ENCODE measurements at places on chromosomes 12 and 14.

DNA sequence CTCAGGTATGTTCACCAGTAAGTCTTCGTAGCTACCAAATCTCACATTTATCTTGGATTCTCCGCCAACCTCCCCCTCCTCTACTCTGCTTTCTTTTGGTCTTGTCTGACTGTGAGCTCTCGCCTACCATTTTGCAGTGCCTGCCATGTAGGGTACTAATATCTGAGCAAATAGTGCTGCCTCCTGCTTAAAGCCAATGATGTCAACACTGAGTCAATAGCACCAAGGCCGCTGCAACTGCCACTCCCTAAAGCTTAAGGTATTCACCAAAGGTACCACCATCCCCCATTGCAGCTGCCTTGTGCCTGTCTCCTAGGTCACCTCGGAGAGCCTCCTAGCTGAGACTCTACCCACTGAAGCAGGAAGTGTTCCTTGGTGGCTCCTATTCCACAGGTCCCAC is 114.8 kb upstream of the FUT8 start:
- no peak for DNase-seq

DNA sequence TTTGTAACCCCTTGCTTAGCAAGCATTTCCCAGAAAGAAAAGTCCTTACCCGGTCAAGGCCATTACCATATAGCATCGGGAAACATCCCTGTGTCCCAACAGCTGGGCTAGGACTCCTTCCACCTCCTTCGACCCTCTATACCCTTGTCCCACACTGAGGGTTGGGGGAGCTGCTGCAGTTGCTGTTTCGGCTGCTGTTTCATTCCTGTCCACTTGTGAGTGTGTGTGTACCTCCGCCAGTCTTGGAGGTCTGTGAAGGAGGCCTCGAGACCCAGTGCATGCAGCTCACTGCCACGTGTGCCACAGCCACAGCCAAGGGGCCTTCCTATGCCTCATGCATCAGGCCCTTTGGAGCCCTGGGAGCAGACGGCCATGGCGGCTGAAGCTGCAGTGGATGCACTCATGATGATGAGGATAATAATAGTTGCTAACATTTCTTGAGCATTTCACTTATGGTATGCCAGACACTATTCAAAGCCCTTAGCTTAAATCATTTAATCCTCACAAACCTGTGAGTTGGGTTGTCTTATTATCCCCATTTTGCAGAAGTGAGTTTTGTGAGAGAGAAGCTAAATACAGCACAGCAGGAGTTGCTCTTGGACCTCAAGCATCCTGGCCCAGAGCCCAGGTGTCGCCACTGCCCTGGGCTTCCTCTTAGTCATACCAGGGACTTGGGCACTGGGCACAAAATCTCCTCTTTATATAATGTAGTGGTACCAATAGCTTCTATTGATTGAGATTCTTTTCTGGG is 156.5 kb downstream of the PRKCH start:
- no peak for DNase-seq

DNA sequence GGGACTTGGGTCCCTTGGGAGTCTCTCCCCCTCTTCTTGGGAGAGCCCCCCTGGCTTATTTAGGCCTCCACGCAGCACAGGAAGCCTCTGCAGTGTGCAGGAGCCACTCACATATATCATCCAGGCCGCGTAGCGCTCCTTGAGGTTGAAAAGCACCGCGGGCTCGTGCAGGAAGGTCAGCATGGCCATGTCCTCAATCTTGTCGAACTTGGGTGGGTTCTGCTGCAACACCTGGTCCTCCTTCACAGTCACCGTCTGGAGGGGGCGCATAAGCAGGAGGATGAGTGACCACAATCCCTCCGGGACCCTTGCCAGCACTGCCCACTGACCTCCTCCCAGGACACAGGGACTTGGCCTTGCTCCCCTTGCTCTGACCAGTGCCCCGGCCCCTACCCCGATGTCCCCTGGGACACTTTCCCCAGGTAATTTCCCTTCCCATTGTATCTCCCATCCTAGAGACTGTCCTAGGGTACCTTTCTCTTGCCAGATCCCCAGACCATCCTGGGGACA is 2.5 kb downstream of the MYH6 start:
- DNase-seq, result no peak

- no peak for DNase-seq
Measured at GRCh38 chr14:38004610-38004879, 203.2 kb upstream of the SSTR1 start.

GRCh38 chr12:106841510-106842302 is 67.2 kb downstream of the RIC8B start:
- DNase-seq, result peak; percentile 24

- DNase-seq, result no peak
Measured at GRCh38 chr12:70966996-70967790, 46.7 kb upstream of the PTPRR start.

- no peak for DNase-seq
Measured at GRCh38 chr12:1348606-1349005, 245.8 kb downstream of the FBXL14 start.

DNA sequence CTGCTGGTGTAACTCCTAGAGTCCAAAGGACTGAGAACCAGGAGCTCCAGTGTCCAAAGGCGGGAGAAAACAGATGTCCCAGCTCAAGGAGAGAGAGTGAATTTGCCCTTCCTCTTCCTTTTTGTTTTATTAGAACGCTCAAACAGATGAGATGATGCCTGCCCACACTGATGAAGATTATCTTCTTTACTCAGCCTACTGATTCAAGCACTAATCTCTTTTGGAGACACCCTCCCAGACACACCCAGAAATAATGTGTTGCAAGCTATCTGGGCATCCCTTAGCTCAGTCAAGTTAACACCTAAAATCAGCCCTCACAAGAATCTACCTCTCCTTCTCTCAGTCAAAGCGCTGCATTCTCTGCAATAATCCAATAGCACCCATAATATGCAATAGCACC is 78.2 kb upstream of the BCL2L14 start:
- DNase-seq, result no peak

- DNase-seq, result no peak
Measured at GRCh38 chr14:65574611-65575010, 162.1 kb downstream of the FUT8 start.

DNA sequence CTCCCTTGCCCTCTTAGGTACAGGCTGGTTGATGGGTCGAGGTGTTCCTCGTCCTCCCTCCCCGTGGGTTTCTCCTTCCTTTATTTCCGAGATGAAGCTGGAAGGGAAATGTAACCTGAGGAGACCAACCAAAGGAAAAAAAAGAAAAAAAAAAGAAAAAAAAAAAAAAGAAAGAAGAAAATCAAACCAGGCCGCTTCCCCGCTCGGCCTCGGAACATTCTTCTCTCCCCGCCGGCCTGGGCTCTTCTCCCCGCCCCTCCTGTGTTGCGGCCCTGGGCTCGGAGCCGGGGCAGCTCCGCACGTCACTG is 1.6 kb upstream of the NFATC4 start:
- peak; percentile 48 for DNase-seq

All from HFF-Myc (cell line).